ENCODE measurements at places on chromosomes 3 and 15. TPM values are rescaled to one million over a fixed set of nuclear protein-coding genes. Genes with fewer than 3 reads are reported as not detected.

The MEX3B gene
- 0.72 TPM for total RNA-seq

The GUCA1C gene
- not detected for total RNA-seq

The LRTM1 gene
- not detected for total RNA-seq

The PDE8A gene
- total RNA-seq: 37.7 TPM

DNA sequence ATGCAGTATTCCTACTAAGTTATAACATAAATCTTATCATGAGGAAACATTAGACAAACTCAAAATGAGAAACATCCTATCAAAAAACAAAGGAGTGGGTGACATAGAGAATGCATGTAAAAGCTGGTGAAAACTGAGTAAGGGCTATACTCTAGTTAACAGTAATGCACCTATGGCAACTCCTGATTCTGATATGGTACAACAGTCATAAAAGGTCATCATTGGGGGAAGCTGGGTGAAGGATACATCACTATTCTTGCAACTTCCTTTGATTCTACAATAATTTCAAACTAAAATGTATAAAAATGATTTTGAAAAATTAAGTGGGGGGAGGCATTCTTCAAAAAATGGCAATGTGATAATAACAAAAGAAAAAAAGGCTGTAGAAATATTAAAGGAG, 6.8 kb downstream of the PIK3R4 start:
- H3K36me3 ChIP-seq: peaks cover 8% of the 10 kb centered on the region
- no peak overlapping the region for H3K4me3 ChIP-seq
- no peak overlapping the region for H3K27ac ChIP-seq
- DNase-seq: no peak
- peaks cover 77% of the 10 kb centered on the region for H3K4me1 ChIP-seq

GRCh38 chr3:195076981-195077610, 193.9 kb downstream of the XXYLT1 start:
- no peak for DNase-seq
- H3K4me3 ChIP-seq: no peak overlapping the region
- H3K4me1 ChIP-seq: no peaks in the 10 kb centered on the region

GRCh38 chr3:188396900-188397299, 242.9 kb downstream of the LPP start:
- no peaks in the 10 kb centered on the region for H3K36me3 ChIP-seq
- no peak for DNase-seq
- peaks cover 55% of the 10 kb centered on the region for H3K4me1 ChIP-seq
- no peak overlapping the region for H3K27ac ChIP-seq

DNA sequence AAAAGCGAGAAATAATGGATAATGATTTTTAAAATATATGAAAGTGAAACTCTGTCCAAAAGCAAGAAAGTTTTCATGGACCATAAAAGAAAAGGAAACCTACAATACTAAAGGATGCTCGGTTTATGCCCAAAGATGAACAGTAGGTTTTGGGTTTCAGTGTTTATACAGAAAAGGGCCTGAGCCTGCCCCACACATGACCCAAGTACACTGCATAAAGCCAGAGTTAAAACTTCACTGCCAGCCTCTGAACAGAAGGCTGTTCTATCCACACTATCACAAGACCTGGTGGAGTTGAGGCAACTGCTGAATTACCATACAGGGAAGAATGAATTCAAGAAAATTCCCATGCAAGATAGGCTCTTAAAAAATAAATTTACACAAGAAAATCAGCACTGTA, 165.2 kb downstream of the MECOM start:
- H3K27me3 ChIP-seq: peaks cover 7% of the 10 kb centered on the region
- no peaks in the 10 kb centered on the region for H3K36me3 ChIP-seq
- no peak overlapping the region for H3K4me3 ChIP-seq
- no peak for DNase-seq
- H3K27ac ChIP-seq: no peak overlapping the region

DNA sequence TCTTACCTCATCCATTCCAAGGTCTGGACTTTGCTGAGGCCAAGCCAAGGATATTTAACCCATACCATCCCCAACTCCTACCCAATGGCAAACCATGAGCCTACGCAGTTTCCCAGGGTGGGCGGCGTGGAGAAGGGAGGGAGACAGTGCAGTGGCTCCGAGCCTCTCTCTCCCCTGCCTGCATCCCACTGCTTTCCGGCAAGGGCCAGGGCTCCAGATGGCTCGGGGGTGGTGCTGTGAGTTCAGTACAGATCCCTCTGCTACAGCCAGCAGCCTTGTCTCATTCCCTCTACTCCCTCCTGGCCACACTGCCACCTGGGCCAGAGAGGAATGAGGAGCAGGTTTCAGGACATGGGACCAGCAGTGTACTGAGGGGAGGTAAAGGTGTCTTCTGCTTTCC, 44.3 kb upstream of the APEH start:
- H3K27me3 ChIP-seq: peaks cover 21% of the 10 kb centered on the region
- H3K36me3 ChIP-seq: no peaks in the 10 kb centered on the region
- peaks cover 25% of the 10 kb centered on the region for H3K4me1 ChIP-seq
- no peak for DNase-seq
- H3K4me3 ChIP-seq: no peak overlapping the region

GRCh38 chr3:130288670-130289069, 56.8 kb upstream of the COL6A5 start:
- H3K27me3 ChIP-seq: peaks cover 27% of the 10 kb centered on the region
- no peak for DNase-seq
- H3K27ac ChIP-seq: no peak overlapping the region
- H3K4me1 ChIP-seq: no peaks in the 10 kb centered on the region
- H3K4me3 ChIP-seq: no peak overlapping the region
- no peaks in the 10 kb centered on the region for H3K36me3 ChIP-seq

DNA sequence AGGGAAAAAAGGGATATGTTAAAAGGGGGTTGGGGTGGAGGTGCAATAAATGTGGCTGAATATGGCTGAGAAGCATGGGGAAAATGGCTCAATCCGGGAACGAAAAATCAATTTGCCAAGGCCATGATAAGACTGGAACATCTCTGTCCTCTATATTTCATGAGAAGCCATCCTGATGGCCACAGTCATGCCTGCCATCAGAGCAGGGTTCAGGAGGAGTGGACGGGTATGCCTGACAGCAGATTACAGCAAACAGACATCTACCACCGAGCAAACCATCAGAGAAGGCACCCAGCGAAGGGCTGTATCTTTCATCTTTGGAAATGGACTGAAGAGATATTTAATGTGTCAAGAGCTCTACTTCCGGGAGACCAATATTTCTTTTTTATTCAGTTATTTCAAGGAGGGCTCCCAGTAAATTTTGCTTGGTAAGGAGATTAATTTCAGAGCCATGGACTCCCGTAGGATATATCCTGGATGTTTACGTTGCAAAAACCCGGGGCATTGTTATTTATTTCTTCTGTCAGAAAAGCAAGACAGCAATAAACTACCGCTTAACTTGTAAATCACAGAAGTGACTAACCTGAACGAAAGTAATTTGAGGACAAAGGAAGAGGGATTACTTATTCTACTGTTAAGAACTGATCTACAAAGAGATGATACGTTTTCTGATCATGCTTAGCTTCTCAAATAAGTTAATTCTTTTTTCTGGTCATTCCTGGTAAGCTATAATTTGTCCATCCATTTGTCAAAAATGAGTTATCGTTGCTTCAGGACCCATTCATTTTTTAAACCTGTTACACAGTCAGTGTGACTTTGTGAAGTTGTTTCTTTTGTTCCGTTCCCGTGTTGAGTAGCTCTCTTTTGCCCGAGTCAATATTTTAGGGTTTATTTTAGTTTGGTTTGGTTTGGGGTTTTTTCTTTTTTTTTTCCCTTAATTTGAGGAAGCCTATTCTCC, 80.6 kb upstream of the CHD2 start:
- H3K27me3 ChIP-seq: no peaks in the 10 kb centered on the region
- peaks cover 60% of the 10 kb centered on the region for H3K4me1 ChIP-seq
- peak overlapping the region; percentile 99 for H3K27ac ChIP-seq
- DNase-seq: no peak

- no peak overlapping the region for H3K4me3 ChIP-seq
- H3K4me1 ChIP-seq: no peaks in the 10 kb centered on the region
- no peaks in the 10 kb centered on the region for H3K36me3 ChIP-seq
- H3K27me3 ChIP-seq: no peaks in the 10 kb centered on the region
These were observed 22.9 kb upstream of the STRIT1 start for GRCh38 chr3:155316426-155316825.

GRCh38 chr3:108394563-108394962, 98.2 kb downstream of the HHLA2 start:
- H3K4me3 ChIP-seq: no peak overlapping the region
- peaks cover 50% of the 10 kb centered on the region for H3K27me3 ChIP-seq
- H3K4me1 ChIP-seq: no peaks in the 10 kb centered on the region
- no peaks in the 10 kb centered on the region for H3K36me3 ChIP-seq
- no peak overlapping the region for H3K27ac ChIP-seq

Measured in activated T-cell treated with anti-CD3 and anti-CD28 coated beads, Interleukin-2, amount 50 U/mL, for 72 hours (primary cell).